ENCODE measurements at places on chromosomes 16 and 17.

DNA sequence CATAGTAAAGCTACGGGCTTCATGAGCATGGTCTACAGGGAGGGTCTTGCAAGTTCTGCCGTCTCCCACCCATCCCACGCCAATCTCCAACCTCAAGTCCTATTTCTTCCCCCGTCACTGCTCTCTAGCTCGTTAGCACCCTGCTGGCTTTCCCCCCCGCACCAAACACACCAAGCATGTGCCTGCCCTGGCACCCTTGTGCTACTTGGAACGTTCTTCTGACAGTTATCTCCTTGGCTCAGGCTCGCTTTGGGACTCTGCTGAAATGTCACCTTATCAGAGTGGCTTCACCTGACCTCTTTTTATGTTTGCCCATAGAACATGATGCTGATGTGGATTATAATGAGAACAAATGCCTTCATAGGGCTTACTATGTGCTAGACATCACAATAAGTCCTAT, 21.9 kb downstream of the GLYR1 start:
- no peak for DNase-seq

- no peak for DNase-seq
Measured at GRCh38 chr17:14748036-14748710, 447.3 kb downstream of the HS3ST3B1 start.

GRCh38 chr16:67842509-67843342, 606 bp downstream of the THAP11 start:
- DNase-seq, result peak; percentile 75

GRCh38 chr17:59786213-59786535, 78.7 kb downstream of the VMP1 start:
- no peak for DNase-seq
